Effector memory CD8-positive, alpha-beta T cell (primary cell): ENCODE measurements at places on chromosomes 2 and 18.

DNA sequence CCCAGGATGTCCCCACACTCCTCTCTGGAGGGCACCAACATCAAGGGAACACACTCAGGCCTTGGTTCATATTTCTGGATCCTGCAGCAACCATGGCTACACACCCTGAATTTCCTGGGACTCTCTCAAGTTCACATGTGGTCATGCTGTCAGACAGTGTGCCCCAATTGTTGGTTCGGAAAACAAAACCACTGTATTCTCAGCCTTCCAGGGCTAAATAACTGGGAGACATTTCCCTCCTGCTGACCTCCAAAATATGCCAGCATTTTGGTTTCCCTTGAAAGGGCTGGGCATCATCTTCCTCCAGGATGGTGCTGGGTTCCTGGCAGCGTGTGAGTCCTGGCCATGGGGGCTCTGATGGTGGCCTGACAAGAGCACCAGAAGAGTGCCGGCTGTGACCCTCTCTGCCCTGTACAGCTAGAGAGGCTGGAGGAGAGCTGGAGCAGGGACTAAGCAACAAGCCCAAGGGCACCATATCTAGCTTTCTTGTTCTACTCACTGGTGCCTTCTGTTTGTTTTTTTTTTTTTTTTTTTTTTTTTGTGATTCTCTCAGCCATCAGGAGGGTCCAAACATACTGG lies 37.5 kb upstream of the WIPF1 start:
- no peaks in the 10 kb centered on the region for H3K27me3 ChIP-seq
- peak overlapping the region; percentile 91 for H3K4me3 ChIP-seq
- DNase-seq: peak; percentile 39
- peak overlapping the region; percentile 96 for H3K27ac ChIP-seq
- H3K36me3 ChIP-seq: peaks cover 29% of the 10 kb centered on the region

DNA sequence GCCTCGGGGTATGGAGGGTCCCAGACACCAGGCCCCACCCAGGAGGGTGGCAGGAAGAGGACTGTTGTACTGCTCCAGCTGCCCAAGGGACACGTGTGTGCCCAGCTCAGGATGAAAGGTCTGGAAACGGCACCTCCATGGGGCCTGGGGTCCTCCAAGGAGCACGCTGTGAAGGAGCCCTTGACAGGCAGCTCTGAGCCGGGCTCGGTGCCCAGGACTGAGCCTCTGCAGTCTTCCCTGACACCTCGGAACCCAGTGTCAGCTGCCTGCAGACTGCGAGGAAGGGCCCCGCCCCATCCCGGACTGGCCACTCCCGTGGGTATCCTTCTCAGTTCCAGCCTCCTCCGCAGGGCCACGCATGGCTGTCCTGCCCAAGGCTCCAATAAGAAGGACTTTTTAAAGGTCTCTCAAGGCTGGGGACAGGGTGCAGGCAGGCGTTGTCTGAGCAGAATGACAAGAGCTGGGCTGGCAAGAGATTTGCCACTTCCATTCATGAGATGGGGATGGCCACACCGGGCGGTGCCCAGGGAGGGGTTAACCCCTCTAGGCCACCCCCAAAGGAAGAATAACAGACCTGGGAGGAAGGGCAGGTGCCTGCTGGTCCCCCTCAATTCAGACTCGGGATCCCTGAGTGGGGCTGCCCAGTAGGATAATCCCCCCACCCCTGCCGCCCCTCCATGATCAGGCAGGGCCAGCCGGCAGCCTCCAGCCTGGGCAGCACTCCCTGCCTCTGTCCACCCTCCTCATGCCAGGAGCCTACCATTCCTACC lies 8.9 kb downstream of the ECEL1 start:
- peaks cover 18% of the 10 kb centered on the region for H3K27me3 ChIP-seq
- no peak overlapping the region for H3K27ac ChIP-seq
- DNase-seq: no peak
- no peaks in the 10 kb centered on the region for H3K4me1 ChIP-seq
- H3K36me3 ChIP-seq: no peaks in the 10 kb centered on the region

GRCh38 chr18:76708071-76708721 lies 114.2 kb upstream of the ZNF236 start:
- H3K4me3 ChIP-seq: no peak overlapping the region
- peaks cover 18% of the 10 kb centered on the region for H3K27me3 ChIP-seq
- H3K4me1 ChIP-seq: peaks cover 4% of the 10 kb centered on the region
- DNase-seq: no peak
- no peak overlapping the region for H3K27ac ChIP-seq

- peak; percentile 8 for DNase-seq
- H3K4me3 ChIP-seq: peak overlapping the region; percentile 24
- H3K36me3 ChIP-seq: peaks cover 64% of the 10 kb centered on the region
- no peaks in the 10 kb centered on the region for H3K27me3 ChIP-seq
Observed at GRCh38 chr2:197121255-197121654, 189.3 kb downstream of the ANKRD44 start.
